ENCODE measurements at places on chromosomes 16 and 17. TPM values are rescaled to one million over a fixed set of nuclear protein-coding genes. Genes with fewer than 3 reads are reported as not detected.

HNF1B gene
- 1.5 TPM for polyA plus RNA-seq

DNA sequence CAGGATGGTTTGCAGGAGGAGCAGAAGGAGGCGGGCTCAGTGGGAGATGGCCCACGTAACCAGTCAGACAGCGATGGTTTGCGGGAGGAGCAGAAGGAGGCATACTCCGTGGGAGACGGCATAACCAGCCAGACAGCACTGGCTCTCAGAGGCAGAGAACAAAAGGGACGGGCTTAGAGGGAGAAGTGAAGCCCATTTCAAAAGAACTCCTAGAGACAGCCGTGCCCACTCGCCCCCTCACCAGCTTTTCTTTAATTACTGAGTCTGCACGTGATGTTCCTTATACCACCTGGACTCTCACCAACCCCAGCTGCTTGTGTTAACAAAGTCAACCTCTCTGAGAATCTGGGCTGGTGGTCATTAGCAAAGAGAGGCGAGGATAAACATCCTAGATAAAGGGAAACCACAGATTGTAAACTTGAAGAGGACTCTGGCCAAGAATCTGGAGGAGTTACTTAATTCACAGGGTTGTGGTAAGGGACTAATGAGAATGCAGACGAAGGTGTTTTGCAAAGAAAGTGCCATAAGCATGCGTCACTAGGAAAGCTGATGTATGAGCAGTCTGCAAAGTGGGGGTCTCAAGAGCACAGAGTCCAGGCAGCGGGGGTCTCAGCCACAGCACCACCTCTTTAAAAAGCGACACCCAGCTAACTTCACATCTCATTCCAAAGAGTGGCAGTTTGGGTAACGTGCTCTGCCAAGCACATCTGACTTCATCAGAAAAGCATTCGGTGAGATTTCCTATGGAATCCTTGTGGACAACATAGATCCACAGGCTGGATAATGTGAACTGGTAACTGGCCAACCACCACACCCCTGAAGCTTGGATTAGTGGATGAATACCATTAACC, 51.7 kb downstream of the NXN start:
- DNase-seq: no peak

- no peak for DNase-seq
Measured at GRCh38 chr17:44932787-44933097, 14.8 kb downstream of the KIF18B start.

DNA sequence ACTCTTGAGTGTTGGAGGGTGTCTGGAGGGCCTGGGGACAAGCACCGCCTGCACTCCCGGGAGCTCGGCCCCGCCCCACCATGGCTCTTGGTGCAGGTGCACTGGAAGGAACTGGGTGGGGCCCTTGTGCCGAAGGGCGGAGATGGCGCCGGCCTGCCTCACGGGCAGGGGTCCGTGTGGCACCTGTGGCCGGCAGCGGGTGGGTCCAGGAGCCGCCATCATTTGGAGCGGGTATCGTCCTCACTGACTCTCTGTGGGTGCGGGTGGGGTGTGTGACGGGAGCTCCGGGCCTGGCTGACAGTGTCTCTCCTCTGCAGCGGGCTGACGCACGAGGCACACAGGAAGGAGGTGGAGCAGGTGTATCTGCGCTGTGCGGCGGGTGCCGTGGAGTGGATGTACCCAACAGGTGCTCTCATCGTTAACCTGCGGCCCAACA, 5.2 kb downstream of the METRNL start:
- DNase-seq: no peak

DECR2 gene
- polyA plus RNA-seq: 20.6 TPM

- DNase-seq: no peak
Measured at GRCh38 chr16:85422196-85422631, 190.9 kb upstream of the GSE1 start.

- DNase-seq: no peak
Measured at GRCh38 chr17:36786867-36787266, 150.4 kb upstream of the LHX1 start.

DNA sequence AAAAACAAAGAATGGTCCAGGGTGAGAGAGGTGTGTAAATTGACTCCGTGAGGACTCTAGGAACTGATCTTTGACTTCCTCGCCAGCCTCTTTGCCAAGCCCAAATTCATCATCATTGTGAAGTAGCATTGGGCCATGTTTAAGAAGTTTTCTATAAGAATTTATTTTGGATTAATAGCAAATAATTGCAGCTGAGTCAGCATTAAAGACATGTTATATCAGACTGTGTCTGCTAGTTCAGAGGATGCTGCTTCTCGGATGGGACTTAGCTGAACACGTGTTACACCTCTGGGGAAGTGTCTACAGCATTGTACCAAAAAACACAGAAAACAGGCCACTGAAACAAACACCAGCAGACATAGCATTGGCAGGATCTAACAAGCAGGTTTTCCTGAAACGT, 366.6 kb downstream of the CDH13 start:
- no peak for DNase-seq

DNA sequence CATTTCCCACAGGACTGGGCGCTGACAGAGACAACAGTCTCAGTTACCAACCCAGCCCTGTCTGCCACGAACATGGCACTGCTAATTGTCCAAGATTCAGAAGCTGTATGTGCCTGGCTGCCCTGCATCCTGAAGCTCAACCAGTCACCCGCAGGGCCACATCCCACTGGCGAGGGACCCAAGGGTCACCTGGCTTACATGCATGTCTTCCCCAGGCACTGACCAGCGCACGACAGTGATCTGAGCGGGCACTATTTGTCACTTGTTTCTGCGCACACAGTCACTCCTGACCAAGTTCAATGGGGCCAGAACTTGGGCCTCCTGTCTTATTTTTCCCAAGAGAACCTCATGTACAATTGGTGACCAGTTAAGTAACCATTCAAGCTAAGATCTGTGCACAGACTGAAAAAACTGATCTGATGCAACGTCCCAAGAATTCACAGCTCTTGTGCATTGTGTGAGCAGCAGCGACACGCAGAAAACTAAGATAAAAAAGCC, 13.1 kb downstream of the USP7 start:
- no peak for DNase-seq

CRISPLD2 gene
- 228 TPM for polyA plus RNA-seq

DNA sequence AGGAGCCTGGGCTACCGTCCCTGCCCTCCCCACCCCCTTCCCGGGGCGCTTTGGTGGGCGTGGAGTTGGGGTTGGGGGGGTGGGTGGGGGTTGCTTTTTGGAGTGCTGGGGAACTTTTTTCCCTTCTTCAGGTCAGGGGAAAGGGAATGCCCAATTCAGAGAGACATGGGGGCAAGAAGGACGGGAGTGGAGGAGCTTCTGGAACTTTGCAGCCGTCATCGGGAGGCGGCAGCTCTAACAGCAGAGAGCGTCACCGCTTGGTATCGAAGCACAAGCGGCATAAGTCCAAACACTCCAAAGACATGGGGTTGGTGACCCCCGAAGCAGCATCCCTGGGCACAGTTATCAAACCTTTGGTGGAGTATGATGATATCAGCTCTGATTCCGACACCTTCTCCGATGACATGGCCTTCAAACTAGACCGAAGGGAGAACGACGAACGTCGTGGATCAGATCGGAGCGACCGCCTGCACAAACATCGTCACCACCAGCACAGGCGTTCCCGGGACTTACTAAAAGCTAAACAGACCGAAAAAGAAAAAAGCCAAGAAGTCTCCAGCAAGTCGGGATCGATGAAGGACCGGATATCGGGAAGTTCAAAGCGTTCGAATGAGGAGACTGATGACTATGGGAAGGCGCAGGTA, 762 bp downstream of the CDK12 start:
- DNase-seq: no peak

DNA sequence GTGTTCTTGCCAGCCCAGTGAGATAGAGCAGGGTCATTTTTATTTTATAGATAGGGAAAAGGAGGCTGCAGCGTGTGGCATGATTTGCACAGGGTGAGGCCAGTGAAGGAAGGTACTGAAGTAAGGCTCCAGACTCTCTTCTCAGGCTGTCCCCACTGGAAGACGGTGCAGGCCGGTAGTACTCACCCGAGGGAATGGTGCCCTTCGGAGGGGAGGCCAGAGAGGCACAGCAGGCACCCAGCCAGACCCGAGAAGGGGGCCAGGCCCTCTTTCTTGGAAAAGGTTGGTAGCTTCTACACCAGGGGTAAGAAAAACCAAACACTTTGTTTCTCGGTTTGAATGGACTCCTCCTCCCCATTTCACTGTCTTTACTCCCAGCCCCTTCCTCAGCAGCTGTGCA, 288 bp downstream of the ANKRD40CL start:
- no peak for DNase-seq

GRCh38 chr17:71978435-71978834, 142.4 kb upstream of the SOX9 start:
- no peak for DNase-seq

GRCh38 chr17:83068641-83069570, 10.5 kb upstream of the METRNL start:
- DNase-seq: no peak

RNF112 gene
- 17.4 TPM for polyA plus RNA-seq

GRCh38 chr17:62823111-62823893, 15.2 kb upstream of the MARCHF10 start:
- DNase-seq: no peak

SKA2 gene
- polyA plus RNA-seq: 26.9 TPM

TEX2 gene
- polyA plus RNA-seq: 20.3 TPM

- no peak for DNase-seq
Measured at GRCh38 chr17:14302091-14302430, 1.2 kb downstream of the HS3ST3B1 start.

GRCh38 chr16:5032748-5033167, 977 bp downstream of the NAGPA start:
- DNase-seq: no peak

- no peak for DNase-seq
Measured at GRCh38 chr17:62757500-62757951, 50.6 kb downstream of the MARCHF10 start.

DNA sequence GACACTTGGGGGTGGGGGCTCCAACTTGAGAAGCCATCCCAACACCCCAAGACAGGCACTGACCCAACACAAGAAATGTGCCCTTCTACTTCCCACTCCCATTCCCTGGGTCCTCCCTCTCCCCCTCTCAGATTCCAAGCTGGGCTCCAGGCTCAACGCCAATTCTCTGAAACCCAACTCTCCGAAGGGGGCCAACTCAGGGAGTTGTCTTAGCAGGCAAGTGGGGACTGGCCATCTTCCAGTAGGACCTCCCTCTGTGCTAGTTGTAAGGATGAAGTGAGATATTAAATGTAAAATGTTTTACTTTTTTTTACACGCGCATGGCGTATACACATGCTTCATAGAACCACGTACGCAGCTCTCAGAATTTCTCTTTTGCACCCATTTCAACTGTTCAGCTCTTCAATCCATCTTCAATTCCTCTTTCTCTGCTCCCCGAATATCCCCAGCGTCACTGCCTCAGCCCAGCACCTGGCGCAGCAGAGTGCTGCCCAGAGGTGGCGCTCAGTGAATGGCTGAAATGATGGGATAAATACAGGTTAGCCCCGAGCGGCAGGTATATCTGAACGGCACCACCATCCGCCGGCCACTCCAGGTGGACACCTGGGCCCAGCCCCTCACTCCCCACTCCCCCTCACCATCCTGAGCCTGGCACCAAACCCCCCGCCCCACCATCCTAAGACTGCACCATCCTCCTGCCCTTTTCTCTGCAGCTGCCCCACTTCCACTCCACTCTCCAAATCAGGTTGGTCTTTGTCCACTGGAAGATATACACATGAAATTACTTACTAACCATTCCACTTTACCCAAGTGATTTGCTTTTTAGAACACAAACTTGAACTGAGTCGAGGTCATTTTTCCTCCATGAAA, 43.9 kb upstream of the TNRC6C start:
- peak; percentile 84 for DNase-seq

- DNase-seq: no peak
Measured at GRCh38 chr17:79231766-79232287, 157.2 kb downstream of the ENGASE start.

GRCh38 chr17:21573961-21574610, 118.2 kb upstream of the KCNJ18 start:
- peak; percentile 25 for DNase-seq

GRCh38 chr16:57062329-57062728, 30.1 kb upstream of the CPNE2 start:
- no peak for DNase-seq

DNA sequence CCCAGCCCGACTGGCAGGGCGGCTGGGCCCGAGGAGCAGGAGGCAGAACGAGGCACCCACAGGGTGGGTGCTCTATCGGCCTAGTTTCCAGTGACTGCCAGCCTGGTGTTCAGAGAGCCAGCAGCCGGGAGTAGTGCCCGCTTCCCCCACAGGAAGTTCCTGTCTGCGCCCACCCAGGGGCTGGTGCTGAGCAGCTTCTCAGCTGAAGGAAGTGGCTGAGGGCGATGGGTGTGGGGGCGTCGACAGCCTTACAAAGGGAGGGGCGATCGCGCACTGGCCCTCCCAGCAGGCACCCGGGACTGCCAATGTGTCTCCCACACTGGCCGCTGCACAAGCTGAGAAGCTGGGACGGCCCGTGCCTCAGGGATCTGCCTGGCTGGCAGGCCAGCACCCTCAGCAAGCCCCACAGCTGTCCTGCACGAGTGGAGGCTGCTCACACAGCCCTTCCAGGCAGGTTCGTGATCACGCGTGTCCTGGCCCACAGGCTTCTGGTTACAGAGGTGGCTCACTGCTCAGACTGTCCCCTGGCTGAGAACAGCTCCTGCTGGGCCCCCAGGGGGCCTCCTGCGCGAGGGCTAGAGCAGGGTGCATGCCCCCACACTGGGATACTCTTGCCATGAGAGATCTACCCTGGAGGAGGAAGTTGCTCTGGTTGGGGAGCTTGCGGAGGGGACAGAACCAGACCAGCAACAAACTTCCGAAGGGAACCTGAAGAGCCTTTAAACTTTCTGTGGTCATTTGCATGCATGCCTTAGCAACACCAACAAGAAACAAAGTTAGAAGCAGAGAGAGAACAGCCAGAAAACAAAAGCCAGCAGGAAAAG, 2.5 kb downstream of the RNF166 start:
- no peak for DNase-seq

GRCh38 chr17:47652570-47652969, 2.9 kb downstream of the KPNB1 start:
- no peak for DNase-seq

KRT12 gene
- not detected for polyA plus RNA-seq

- DNase-seq: no peak
Measured at GRCh38 chr16:11225677-11226549, 30.1 kb downstream of the SOCS1 start.

CCDC78 gene
- 0.49 TPM for polyA plus RNA-seq

DNA sequence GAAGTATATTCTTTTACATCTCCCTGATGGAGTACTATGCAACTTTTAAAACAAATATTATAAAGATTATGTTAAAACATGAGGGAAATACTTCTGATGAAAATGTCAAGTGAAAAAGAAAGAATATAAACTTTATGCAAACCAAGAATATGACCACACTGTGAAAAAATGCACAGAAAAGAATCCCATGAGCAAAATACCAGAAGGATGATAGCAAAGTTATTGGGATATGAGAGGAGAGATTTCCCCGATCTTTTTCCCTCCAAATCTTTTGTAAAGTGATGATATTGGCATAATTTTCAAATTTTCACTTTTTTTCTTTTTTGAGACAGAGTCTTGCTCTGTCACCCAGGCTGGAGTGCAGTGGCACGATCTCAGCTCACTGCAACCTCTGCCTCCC, 36.6 kb upstream of the SMURF2 start:
- DNase-seq: no peak

- no peak for DNase-seq
Measured at GRCh38 chr16:20774703-20775362, 11.0 kb downstream of the ACSM3 start.

Measured in urinary bladder (tissue), 4 donors.